GM04503 (cell line): ENCODE measurements at places on chromosomes 6 and 20.
A peak's percentile ranks its signal among the peaks of the same experiment; 100 is the strongest.

- no peak for DNase-seq
Observed at GRCh38 chr20:10510216-10510615, 75.1 kb downstream of the SLX4IP start.

- no peak for DNase-seq
Observed at GRCh38 chr6:166955121-166955864, 1.1 kb downstream of the RNASET2 start.

DNA sequence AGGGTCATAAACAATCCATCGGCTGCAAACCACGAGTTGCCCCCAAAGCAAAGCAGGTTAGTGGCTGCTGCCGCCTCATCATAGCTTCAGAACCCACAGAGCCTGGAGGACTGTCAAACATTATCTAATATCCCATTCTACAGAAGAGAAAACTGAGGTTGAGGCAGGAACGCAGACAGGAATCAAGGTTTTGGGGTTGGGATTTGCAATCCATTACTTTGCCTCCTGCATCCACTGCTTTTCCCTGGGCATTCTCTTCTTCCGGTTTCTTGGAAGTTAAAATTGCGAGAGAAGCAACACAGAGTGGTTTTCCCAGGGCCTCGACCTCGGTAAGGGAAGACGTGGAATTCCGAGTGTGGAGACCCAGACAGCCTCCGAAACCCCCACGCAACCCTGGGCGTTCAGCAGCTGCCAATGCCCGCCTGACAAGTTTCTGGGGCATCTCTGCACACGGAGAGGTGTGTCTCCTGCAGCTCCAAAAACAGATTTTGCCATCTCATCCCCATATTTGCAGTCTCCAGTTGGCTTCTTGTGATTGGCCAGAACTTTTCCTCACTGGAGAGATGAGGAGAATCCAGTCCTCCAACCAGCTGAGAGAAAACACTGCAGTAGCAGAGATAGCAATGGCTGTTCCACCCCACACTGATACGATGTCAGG lies 45.5 kb upstream of the SNAP25 start:
- DNase-seq: no peak

GRCh38 chr6:10964684-10965083 lies 77.8 kb downstream of the SYCP2L start:
- DNase-seq: no peak

- no peak for DNase-seq
Observed at GRCh38 chr20:53425941-53426340, 167.7 kb downstream of the ZNF217 start.

GRCh38 chr6:21868226-21868625 lies 274.7 kb downstream of the SOX4 start:
- no peak for DNase-seq

DNA sequence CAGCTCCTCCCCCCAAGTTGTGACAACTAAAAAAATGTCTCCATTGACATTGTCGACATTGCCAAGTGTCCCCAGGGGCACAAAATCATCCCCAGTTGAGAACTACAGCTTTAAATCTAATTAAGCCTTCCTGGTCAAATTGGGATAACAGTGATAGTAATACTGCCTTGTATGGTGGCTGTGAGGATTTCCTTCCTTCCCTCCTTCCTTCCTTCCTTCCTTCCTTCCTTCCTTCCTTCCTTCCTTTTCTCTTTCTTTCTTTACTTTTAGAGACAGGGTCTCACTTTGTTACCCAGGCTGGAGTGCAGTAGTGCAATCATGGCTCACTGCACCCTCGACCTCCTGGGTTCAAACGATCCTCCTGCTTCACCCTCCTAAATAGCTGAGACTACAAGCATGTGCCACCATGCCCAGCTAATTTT lies 29.5 kb upstream of the ARFGEF2 start:
- no peak for DNase-seq

DNA sequence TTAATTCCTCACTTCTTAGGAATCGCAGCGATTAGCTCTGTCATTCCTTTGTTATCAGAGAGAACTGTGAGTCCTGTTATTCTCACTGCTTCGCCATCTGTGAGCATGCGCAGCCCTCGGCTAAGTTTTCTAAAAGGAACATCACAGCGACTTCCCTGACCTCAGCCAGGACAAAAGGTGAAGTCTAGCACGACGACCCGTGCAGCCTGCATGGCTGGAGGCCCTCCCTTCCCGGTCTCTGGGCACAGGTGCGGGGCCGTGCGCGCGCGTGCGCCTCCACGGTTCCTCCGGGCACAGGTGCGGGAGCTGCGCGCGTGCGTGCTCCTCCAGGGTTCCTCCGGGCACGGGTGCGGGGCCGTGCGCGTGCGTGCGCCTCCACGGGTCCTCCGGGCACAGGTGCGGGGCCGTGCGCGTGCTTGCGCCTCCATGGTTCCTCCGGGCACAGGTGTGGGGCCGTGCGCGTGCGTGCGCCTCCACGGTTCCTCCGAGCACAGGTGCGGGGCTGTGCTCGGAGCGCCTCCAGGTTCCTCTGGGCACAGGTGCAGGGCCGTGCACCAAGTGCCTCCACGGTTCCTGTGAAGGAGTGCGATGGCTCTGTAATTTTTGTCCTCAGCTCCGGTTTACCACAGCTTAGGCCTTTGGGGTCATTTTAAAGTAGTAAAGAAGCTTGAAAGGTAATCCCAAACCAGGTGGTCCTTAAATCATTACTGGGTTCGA lies 212.3 kb downstream of the ERMARD start:
- no peak for DNase-seq

DNA sequence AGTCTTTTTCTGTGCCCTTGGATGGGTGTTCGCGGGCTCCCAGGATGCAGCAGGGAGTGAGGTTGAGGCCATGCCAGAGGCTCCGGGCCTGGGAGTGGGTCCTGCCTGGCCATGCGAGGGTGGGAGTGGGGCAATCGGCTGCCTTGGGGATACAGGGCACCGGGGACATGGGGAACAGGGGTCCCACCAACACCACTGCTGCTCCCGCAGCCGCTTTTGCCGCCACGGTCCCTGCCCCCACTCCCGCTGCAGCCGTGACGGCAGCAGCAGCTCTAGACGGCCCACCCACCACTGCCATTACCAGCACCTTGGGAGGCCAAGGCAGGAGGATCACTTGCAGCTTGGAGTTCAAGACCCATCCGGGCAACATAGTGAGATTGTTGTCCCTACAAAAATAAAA lies 35.3 kb upstream of the FAM50B start:
- DNase-seq: no peak

DNA sequence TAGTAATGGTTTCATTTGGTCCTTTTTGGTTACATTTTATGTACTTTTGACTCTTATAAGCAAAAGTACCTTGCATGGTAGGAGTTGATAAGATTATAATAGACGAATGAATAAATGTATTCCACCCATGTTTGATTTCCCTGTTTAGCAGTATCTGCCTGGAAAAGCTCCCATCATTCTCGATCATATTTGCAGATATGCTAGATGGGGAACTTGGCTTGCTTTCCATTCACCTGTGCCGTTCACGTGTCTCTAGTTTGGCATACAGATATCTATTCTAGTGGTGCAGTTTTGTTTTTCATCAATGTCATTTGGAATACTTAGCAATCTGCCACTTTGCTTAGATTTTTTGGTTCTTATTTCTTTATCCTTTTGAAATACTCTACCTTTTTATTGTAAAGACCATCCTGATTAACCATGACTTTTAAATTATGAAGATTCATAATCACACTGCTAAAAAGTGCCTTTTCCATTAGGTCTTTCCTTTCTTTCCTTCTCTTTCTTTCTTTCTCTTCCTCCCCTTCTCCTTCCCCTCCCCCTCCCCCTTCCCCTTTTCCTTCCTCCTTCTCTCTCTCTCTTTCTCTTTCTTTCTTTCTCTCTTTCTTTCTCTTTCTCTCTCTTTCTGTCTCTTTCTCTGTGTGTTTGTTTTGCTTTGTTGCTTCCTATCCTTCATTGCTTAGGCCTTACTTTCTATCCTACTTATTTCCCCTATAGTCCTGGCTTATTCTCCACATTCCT lies 40.4 kb downstream of the ANKS1A start:
- DNase-seq: no peak

GRCh38 chr6:88914180-88914579 lies 49.2 kb downstream of the RNGTT start:
- no peak for DNase-seq

DNA sequence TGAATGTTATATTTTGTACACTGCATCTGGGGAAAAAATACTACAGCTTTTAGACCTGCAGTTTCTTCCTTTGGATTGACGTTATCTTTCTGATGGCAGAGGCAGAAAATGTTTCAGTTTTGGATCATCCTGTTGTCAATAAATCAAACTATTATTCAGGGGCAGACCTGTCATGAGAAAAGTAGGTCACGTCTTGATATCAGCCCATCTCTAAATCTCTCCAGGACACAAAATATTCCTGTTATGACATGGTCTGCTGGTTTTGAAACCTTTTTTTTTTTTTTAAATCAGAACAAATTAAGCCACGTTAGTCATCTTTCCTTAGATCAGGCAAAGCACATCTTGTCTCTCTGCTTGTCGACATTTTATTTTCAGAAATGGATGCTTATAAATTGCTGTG lies 24.0 kb downstream of the IL20RA start:
- no peak for DNase-seq

- peak; percentile 6 for DNase-seq
Observed at GRCh38 chr20:8082989-8083388, 49.1 kb upstream of the PLCB1 start.

DNA sequence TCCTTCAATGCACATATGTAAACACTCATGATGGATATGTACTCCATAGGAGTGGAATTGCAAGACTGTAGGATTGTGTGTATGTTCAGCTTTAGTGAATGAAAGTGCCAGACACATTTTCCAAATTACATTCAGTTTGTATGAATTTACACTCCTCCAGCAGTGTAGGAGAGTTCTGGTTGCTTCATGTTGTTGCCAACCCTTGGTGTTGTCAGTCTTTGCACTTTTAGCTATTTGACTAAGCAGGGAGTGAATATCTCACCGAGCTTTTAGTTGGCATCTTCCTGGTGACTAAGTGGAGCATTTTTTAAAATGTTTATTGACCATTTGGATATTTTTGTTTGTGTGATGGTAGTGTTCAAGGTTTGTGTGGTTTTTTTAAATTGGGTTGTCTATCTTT lies 23.9 kb downstream of the NKX2-4 start:
- DNase-seq: no peak

GRCh38 chr6:108760126-108761050 lies 87.8 kb upstream of the ARMC2 start:
- no peak for DNase-seq

GRCh38 chr6:42720739-42721138 lies 1.7 kb downstream of the PRPH2 start:
- no peak for DNase-seq

DNA sequence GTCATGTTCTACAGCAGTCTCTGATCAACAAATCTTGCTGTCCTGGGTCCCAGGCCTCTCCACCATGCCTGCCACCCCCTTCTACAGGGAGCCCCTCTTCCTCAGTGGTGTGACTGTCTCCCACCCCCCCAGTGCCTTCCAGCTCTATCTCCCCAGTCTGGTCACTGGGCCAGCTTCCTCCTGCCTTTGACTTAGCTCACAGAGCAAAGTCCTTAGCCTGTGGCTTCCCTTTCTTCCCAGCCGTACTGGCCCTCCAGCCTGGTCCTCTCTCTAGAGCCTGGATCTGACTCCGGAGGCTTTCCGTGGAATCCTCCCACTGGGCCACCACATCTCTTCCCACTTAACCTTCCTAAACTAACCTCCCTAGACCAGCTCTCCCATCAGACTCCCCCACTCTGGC lies 17.0 kb downstream of the MAPK13 start:
- DNase-seq: no peak

- no peak for DNase-seq
Observed at GRCh38 chr6:142954844-142955243, 9.9 kb upstream of the HIVEP2 start.

- DNase-seq: no peak
Observed at GRCh38 chr6:106883808-106884262, 90.7 kb downstream of the CD24 start.

GRCh38 chr20:43710370-43711044 lies 16.3 kb downstream of the GTSF1L start:
- no peak for DNase-seq

DNA sequence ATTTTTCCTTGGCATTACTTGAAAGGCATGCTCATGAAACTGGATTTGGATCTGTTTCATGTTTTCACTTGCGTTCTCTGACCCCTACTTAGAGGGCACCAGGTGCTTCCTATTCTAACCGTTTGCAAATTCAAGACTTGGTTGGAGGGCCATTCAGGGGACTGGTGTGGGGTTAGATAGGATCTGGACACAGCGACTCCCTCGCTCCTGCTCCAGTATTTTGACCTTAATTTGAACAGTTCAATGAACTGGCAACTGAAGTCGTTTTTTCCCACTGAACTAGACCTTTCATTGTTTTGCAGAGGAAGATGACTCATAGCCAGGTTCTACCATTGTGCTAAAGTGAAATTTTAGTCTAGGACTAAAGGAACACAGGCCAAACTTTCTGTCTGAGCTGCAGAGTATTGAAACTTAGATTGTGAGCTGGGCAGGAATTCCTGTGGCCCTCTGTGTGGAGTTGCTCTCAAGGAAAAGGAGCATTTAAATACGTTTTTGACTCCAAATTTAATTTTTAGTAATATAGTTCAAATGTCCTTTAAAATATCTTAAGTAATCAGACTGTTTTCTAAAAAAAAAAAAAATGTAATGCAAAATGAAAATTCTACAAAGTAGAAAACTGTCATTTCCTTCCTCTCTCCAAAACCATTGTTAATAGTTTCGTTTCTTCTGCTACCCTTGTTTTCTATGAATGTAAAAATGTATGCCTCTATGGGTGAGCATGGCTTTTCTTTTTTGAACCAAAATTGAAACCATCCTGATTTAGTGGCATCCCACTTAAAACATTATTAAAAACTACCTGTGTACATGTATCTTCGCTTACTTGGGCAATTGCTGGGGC lies 64.8 kb downstream of the UTRN start:
- DNase-seq: no peak

DNA sequence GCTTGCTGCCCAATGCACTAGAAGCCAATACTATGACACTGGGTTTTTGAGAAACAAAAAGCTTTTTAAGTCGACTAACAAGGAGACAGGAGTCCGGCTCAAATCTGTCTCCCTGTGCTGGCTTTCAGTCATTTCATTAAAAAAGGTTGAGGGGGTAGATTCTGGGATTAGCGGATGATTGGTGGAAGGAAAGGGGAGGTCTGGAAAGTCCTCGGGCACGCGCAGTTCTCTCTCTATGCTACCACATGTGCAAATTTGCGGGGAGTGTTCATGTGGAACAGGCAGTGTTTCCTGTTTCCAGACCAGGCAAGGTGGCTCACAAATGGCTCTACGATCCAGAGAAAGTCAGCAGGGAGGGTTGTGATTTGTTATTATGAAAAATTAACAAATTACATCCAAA lies 89.1 kb upstream of the TOX2 start:
- DNase-seq: no peak

DNA sequence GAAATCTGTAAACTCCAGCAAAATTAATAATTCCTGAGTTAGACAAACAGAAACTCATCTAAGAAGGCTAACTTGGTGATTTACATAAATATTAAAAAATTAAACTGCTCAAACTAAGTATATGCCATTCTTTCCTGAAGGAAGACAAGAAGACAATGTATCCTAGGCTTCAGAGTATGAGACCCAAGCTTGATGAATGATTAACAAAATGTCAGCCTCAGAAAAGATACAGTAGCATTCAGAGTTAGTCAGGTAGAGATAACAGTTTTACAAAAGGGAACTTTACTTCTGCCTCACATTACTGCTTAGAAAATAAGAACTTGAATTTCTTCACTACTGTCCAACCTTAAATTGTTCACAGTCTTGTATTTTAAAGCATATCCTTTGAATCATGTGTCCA lies 12.0 kb downstream of the CSNK2A1 start:
- no peak for DNase-seq

GRCh38 chr20:53845980-53846379 lies 224.4 kb downstream of the BCAS1 start:
- DNase-seq: no peak

GRCh38 chr20:43138061-43138770 lies 51.5 kb downstream of the PTPRT start:
- DNase-seq: no peak

- DNase-seq: peak; percentile 79
Observed at GRCh38 chr20:43379239-43379917, 78.3 kb upstream of the SRSF6 start.
